ENCODE measurements at places on chromosomes 6 and 20.

GRCh38 chr6:42871711-42872110, 7.7 kb upstream of the RPL7L1 start:
- no peak for DNase-seq

GRCh38 chr6:140414966-140415620, 1040.6 kb upstream of the CITED2 start:
- DNase-seq, result no peak

DNA sequence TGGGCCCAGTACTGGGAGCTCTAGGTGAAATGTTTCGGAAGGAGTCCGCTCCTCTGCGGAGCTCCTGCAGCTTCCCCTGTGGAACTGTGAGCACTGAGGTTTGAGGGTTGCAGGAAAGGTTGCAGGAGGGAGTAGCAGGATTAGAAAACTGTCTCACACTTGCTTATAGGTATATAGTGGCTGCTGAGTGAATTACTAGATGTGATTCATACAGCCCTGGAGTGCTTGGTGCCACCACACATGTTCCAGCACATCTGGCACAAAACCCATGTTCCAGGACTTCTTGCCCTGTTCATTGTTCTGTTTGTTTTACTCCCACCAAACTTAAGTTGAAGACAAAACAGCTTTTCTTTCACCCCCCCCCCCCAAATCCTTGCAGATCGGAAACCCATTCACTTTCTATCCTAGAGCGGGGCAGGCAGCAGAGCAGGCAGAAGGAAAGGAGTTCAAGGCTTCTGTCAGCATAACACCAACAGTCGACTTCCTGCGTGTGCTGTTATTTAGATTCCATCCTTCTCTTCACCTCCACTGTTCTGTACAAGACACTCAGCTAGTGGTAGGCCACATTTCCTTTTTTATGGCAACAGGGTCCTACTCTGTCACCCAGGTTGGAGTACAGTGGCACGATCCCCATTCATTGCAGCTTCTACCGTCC, 669 bp upstream of the PEX6 start:
- DNase-seq, result peak; percentile 55

DNA sequence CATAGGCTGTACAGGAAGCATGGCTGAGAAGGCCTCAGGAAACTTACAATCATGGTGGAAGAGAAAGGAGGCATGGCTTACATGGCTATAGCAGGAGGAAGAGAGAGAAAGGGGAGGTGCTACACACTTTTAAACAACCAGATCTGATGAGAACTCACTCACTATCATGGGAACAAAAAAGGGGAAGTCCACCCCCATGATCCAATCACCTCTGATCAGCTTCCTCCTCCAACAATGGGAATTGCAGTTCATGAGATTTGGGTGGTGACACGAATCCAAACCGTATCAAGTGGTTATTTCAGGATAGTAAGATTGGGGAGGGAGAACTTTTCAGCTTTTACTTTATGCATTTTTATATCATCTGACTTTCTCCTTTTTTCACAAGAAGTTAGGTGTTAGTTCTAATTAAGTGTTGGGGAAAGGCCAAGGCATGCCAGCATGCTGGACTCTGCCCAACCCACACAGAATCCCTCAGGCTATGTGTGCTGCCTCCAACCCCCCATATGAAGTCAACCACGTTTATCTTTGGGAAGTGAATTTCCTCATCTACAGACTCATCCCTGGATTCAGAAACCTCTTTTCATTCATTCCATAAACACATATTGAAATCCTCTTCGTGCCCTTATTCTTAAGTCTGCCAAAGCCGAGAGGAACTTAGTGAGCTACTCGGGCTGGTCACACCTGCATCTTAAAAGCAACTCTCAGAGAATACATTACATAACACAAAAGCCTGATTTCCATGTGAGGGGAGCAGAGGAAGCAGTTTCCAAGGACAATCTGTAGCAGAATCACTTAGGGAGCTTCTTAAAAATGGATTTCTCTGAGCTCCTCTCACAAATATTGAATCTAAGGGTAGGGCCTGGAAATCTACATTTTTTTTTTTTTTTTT, 16.7 kb upstream of the CLIC5 start:
- DNase-seq, result no peak

- DNase-seq, result no peak
These were observed 3.3 kb upstream of the TMEM14A start for GRCh38 chr6:52667572-52667971.

GRCh38 chr20:22403022-22403631, 181.2 kb downstream of the FOXA2 start:
- DNase-seq, result no peak

- no peak for DNase-seq
These were observed 8.5 kb upstream of the EDN3 start for GRCh38 chr20:59291740-59292383.

GRCh38 chr6:4169028-4169789, 33.8 kb upstream of the ECI2 start:
- DNase-seq, result no peak

- DNase-seq, result no peak
These were observed 41.4 kb downstream of the PKIB start for GRCh38 chr6:122651604-122652003.

- no peak for DNase-seq
These were observed 86.5 kb upstream of the SCP2D1 start for GRCh38 chr20:18727032-18727508.

DNA sequence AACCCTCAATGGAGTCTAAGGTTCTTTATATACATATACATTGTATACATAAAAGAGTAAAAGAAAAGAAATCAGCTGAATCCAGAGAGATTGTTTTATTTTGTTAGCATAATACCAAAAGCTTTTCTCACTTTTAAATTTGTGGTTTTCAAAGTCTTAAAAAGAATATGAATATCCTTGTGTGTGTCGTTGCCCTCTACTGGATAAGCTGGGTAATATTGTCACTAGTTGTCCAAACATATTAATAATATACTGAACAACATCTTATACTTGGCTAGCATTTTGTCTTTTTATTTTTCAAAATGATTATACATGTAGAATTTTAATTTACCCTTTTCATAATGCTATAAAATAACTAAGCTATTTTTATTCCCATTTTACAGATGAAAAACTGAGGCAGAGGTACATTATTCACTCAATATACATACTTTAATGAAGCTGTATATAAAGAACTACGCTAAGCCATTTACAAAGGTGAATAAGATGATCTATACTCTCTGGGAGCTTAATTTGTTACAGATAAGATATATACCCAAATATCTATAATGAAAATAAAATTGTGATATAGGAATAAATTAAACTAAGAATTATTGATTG, 531.7 kb downstream of the TFAP2B start:
- DNase-seq, result no peak

DNA sequence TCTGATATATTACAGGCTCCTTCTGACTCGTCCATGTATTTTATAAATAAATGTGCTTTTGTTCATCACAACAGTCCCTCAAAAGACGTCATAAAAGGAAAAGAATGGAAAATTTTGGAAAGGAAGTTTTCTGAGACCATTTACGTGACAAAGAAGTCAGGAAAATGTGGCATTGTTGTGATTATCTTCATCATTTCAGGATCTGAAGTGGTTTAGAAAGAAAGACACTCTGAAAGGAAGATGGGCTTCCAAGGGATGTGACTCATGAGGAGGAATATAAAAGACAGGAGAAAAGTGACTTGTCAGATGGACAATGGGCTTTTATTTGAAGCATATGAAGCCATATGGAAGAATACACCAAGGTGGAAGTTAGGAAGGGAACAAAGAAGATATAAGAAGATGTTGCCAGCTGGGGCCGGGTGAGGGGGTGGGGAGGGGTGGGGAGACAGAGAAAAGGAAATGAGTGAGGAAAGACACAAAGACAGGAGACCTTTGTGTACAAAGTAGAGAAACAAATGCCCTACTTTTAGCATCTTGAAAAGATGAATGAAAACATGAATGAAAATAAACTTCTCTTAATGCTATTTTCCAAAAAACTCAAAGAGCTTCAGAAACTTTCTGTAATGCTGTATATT, 190.3 kb upstream of the PREP start:
- DNase-seq, result no peak

- no peak for DNase-seq
These were observed 5.8 kb upstream of the HEY2 start for GRCh38 chr6:125743604-125744003.

GRCh38 chr6:85364344-85364743, 85.5 kb upstream of the NT5E start:
- DNase-seq, result no peak

GRCh38 chr6:163490826-163491577, 76.5 kb downstream of the QKI start:
- DNase-seq, result no peak

DNA sequence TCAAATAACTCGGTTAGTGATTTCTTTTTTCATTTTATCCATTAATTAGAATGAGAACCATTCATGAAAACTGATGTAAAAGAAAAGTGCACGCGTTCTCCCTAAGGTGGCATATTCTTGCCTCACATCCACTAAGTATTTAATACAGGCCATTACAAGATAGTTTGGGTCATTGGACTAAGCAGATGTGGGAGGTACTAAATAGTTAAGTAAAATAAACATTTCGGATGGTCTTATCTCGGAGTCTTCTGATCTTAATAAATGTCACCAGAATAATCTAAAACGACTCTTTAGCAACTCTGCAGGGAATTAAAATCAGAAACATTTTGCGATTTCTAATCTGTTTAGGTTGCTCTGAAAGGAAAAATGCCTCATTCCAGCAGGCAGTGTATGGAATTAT, 78.7 kb downstream of the RFX6 start:
- no peak for DNase-seq

GRCh38 chr6:167799033-167799821, 27.5 kb upstream of the AFDN start:
- DNase-seq, result peak; percentile 97

DNA sequence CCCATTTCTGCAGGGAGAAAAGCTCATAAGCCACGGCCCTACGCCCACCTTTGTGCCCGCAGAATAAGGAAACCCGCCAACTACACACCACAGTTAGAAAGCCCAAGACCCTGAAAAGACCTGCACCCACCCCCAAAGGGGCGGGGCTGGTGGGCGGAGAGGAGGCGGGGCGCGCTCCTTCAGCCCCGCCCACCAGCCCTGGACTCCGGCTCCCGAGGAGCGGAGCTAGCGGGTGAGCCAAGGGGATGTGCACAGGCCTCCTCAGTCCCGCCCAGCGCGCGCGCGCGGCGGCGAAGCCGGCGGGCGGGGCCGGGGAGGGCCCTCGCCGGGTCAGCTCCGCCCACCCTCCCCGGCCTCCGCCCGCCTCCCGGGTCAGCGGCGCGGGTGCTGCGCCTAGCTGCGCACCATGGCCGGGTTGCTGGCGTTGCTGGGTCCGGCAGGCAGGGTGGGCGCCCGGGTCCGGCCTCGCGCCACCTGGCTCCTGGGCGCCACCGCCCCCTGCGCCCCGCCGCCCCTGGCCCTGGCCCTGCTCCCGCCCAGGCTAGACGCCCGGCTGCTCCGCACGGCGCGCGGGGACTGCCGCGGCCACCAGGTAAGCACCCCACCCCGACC, at the start of gene FAM210B:
TSS of gene FAM210B (plus strand) at position 375 of the 612 bp plus-strand sequence. CDS start at position 407, 32 bp downstream.
- DNase-seq, result peak; percentile 47

GRCh38 chr6:114342086-114342825, 567 bp downstream of the HS3ST5 start:
- DNase-seq, result no peak

DNA sequence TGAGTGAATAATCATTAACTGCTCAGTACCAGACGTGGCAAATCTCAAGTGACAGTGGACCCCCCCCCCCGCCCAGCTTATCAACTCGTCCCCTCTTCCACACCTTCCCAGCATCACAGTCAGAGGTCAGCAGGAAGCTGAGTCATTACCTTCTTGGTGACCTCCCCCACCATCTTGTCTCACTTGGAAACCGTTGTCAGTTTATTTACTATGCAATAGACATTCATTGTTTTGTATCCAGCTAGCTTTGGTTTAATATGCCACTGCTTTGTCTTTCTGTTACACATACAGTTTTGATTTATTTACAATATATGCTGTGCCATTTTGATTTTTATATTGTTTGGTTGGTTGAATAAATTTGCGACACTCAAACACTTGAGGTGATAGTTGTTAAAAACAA, 158.1 kb downstream of the QKI start:
- DNase-seq, result no peak

DNA sequence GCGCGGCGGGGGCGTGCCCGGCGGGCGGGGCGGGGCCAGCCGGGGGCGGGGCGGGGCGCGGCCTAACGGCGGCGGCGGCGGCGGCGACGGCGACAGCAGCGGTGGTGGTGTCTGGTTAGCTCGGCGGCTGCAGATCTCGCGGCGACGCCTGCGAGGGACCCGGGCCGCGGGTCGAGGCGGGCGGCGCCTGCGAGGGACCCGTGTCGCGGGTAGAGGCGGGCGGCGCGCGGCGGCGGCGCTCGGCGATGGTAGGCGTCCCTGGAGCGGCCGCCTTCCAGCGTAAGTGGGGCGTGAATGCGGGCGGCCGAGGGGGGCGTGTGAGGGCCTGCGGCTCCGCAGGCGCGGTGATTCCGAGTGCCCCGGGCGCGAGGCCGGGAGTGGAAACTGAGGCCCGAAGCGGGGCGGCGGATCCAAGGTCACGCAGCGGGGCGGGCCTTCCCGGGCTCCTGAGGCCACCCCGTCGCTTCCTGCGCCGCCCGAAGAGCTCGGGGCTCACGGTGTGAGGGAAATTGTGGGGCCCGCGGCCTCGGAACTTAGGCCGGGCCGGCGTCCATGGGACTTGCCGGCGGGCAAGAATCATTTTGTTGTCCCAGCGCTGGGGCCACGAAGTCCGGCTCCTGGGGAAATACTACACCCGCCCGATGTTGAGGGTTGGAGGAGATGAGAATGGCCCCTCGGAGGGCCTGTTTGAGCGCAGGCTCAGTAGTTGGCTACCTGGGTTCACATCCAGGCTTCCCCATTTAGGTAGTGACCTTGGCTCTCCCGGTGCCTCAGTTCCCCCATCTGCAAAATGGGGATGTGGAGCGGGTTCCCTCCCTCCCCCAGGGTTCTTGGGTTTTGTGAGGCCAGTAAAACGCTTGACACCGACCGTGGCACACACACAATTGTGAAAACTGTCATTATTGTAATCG, at the start of gene CBFA2T2:
TSS of gene CBFA2T2 (plus strand) at position 74 of the 911 bp plus-strand sequence. CDS start at position 246, 172 bp downstream.
- DNase-seq, result no peak

DNA sequence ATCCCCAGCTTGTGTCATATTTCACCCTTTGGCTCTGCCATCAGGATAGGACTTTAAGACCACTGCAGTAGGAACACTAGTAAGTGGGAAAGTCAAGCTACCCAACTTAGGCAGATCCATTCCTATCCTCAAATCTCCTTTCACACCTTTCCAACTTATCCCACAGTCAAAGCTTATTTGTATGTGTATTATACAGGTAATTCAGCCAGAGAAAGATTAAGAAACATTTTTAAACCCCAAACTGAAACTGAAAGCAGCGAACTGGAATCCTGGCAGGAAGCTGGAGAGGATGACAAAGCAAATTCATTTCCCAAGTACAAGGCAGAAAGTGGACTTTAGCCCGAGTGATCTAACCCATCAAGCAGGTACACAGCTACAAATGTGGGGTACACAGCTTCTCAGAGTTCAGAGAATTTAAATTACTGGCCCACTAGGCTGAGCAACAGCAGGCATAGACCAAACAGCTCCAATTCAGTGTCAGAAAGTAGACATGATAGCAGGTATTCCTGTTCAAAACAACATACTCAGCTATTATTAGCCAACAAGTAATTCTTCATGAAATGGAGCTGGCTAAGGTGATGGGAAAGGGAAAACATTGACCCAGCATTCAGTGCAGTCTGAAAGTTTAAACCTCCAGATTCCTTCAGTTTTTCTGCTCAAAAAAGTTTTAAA, 39.1 kb downstream of the ILRUN start:
- peak; percentile 69 for DNase-seq
